ENCODE measurements at places on chromosomes 6 and 20.

DNA sequence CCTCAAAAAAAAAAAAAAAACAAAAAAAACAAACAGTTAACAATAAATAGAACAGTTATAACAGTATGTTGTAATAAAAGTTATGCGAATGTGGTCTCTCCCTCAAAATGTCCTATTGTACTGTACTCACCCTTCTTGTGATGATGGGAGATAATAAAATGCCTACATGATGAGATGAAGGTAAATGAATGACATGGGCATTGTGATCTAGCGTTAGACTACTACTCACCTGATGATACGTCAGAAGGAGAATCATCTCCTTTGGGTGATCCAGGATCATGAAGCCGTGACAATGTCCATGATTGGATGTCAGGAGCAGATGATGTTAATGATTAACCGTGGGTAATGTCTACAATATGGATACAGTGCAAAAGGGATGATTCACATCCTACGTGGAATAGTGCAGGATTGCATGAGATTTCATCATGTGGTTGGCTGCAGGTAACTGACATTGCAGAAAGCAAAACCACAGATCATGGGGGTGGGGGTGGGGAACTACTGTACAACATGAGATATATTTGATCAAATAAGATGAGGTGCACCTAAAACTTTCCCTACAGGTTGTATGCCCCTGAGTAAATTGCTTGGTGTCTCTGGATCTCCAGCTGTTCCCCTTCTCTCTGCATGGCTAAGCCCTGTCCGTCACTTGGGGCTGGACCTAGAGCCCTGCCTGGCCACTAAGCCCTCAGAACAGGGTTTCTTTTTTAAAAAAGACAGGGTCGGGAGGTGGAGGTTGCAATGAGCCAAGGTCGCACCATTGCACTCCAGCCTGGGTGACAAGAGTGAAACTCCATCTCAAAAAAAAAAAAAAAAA lies 6.2 kb upstream of the RBCK1 start:
- no peak for DNase-seq

DNA sequence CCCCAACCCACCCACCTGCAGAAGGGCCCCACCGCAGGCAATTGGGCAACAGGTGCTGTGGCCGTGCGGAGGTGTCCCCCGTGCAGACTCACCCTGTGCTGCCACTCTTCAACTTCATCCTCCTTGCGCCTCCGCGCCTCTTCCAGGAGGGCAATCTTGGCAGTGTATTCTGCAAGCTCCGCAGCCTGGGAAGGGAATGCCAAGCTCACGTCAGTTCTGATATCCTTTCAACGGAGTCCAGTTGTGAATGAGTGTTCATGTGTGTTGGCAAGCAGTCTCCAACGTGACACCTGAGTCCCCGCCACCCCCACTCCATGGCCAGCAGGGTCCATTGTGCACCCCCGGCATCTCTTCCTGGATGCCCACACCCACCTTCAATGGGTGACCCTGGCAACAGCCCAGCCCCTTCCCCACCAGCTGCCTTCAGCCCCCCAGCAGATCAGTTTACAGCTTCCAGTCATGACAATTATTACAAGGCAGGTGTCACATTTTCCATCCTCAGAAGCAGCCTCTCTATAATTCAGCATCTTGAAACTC lies 49.9 kb downstream of the EZR start:
- no peak for DNase-seq

DNA sequence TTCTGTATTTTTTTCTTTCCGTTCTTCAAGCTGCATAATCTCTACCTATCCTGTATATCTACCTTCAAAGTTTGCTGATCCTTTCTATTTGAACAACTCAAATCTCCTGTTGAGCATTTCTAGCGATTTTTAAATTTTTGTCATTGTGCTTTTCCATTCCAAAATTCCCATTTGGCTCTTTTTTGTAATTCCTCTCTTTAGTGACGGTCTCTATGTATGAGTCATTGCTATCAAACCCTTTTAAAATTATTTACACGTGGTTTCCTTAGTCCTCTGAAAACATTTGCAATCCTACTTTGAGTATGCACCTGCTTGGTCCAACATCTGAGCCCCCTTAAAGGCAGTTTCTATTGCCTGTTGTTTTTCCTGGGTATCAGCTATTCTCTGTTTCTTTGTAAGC lies 100.5 kb upstream of the FOXC1 start:
- no peak for DNase-seq

DNA sequence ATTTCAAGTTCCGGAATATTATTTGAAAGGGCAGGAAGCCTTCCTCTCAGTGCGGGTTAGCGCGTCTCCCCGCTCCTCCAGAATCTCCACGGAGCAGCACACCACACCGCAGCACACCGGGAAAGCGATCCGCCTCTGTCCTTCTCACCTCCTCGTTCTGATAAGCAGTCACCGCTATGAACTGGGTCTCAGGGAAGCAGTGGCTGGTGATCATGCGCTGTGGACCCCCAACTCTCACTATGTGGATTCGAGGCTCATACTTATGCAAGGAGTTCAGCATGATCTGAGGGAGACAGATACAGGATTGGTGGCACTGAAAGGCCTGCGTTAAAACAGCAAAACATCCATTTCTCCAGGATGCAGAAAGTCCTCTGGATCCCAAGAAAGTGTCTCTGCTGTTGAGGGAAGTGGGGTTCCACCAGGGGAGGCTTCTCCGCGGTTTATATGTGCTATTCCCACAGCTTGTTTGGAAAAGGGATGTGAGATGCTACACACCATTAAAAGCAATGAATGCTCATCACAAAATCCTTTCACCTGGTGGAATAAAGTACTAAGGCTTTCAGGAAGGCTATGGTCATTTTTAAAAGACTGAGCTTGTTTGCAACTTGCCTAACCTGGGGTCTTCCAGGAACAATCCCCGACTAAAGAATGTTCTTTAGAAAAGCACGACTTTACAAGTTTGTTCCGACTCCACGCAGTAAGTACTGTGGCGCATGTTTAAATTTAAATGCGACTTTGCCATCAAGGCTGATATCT lies 1.9 kb downstream of the TBXT start:
- no peak for DNase-seq

DNA sequence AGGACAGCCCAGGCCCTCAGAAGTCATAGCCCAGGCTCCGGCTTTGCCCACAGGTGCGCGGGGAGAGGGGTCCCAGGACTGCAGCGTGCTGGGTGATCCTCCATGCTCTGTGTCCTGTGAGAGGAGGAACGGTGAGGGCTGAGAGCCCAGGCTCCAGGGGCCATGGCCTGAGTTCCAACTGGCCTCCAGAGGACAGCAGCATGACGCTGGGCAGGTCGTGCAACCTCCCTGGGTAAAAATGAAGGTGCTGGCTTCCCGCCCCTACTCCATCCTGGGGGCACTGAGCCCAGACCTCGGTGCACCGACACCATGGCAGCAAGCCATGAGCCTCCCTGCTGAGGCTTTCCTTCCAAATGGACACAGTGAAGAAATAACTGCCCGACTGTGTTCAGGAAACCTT lies 305.4 kb downstream of the TAF4 start:
- no peak for DNase-seq

- DNase-seq, result no peak
These were observed 131.9 kb upstream of the STMND1 start for GRCh38 chr6:16969699-16970655.

DNA sequence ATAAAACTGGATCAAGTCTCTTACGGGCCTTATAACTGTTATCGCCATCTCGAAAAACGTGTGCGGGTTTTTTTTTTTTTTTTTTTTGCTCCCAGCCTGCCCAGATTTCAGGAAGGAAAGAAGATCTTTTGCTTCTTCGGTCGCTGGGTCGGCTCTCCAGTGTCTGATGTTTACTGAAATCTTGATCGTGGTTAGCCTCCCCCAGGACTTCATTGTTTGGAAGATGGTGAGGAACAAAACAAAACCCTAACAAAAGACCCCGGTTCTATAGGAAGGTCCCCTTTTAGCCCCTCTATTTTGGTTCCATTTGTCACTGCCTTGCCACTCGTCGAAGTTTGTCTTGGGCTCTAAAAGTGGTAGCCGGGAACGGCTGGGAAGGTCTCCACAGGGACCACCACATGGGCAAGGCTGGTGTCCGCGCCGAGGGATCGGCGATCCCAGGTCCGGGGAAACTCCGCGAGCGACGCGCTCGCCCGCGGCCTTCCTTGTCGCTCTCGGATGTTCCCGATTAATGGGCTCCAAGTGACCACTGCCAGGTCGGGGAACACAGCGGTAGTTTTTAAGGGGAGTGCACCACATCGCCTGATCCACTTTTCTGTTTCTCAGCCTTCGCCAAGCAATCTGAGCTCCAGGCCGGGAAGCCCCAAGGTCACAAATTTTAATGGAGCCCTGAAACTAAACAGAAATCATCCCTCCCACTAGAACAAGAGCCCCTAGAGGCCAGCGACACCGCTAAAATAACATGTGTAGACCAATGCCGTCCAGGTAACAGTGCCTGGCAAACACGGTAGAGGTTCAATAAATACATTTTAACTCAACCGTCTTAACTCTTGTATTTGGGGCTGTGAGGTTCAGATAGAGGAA lies 27.0 kb downstream of the TRIM27 start:
- peak; percentile 46 for DNase-seq

GRCh38 chr6:167111597-167111996 lies 11.3 kb upstream of the CCR6 start:
- no peak for DNase-seq

DNA sequence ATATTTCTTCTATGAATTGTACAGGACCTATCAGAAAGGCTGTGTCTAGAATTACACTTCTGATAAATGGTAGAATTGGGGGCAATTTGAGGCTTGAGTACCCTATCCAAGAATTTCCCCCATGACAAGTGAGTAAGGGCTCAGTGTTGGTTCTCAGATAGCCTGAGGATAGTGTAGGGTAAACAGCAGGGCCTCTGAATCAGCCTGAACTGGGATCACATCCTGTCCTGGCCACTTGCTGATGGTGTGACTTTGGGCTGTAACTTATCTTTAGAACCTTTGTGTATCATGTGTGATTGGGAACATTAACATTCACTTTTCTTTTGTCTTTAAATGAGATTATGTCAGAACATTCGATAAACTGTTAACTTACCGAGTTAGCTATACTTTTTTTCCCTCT lies 151.0 kb downstream of the CLIC5 start:
- no peak for DNase-seq

- no peak for DNase-seq
These were observed 21.8 kb downstream of the ADNP start for GRCh38 chr20:50909413-50909812.

DNA sequence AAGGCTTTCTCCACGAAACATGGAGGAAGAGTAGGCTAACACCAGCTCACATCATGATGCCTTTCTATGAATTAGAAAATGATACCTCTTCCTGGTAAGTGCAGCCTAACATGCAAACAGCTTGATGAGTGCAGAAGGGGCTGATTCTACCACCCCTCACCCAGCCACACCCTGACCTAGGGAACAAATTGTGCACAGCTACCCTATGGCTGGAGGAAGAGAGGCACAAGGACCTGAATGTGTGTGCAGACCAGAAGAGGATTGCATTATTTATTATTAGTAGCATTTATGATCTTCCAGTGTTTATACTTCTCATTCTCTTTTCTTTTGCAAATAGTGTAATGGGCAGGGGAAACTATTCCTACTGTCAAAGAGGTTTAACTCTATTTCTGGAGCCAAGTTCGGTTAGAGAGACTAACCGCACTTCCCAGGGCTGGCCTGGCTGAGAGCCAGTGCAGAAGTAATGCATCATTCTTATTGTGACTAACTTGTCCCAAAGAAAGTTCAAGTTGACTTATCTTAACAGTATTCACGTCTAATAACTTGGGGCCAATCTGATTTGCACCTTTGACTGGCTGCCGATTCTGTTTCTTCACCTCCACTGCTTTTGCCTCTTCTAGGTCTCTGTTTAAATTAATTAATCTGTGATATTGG lies 237.5 kb downstream of the CD83 start:
- DNase-seq, result no peak

DNA sequence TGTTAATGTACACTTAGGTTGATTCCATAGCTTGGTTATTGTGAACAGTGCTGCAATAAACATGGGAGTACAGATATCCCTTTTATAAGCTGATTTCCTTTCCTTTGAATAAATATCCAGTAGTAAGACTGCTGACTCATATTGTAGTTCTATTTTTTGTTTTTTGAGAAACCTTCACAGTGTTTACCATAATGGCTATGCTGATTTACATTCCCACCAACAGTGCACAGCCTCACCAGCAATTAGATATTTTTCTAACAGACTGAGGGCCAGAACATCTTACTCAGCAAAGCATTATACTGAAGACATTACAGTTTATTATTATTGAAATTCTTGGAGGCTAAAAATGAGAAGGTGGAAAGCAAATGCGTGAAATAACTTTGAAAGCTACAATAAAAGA lies 187.3 kb upstream of the HEY2 start:
- DNase-seq, result no peak

DNA sequence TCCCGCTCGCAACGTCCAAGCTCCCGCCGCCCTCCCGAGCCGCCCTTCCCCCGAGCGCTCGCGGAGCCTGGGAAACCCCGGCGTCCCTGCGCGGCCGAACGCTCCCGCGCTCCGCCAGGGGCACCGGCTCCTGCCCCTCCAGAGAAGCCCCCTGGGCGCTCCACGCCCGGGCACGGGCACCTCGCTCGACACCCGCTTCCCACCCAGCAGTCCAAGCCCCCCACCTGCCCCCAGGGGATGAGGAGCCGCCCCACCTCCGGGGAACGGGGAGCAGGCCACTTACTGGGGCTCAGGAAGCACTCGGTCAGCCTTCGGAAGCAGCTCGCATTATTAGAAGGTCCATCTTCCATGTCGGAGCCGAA lies 1.4 kb downstream of the PDE10A start:
- no peak for DNase-seq

- DNase-seq, result no peak
These were observed 12.4 kb downstream of the FRS3 start for GRCh38 chr6:41767112-41767833.

GRCh38 chr6:110672122-110672521 lies 143.1 kb downstream of the CDK19 start:
- DNase-seq, result no peak

DNA sequence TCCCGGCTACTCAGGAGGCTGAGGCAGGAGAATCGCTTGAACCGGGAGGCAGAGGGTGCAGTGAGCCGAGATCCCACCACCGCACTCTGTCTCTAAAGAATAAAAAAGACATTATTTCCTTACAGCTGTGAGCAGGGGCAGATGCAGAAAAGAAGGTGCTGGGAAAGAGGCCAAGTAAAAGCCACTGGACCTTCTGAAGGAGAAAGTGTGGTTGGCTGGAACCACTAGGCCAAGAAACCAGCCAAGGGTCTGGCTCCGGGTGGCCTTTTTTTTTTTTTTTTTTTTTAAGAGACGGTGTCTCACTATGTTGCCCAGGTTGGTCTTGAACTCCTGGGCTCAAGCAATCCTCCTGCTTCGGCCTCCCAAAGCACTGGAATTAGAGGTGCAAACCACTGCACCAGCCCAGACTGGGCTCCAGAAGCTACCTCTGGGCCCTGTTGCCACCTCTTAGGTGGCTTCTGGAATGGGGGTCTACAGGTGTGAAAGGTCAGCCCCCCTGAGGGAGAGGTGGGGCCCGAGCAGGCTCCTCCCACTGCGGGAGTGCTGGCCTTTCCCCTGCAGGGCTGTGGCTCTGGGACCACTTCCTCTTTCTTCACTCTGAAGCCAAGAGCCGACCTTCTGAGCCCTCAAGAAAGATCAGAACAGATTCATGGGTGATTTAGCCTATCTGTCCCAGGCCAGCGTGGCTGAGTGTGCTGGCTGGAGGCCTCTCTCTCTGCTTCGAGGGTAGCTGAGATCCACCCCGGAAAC lies at the start of gene FGD2:
FGD2 (plus strand) TSS at position 595 of the 750 bp plus-strand sequence. CDS start 163 bp downstream, outside the sequence.
- DNase-seq, result no peak

- DNase-seq, result no peak
These were observed 28.7 kb downstream of the KCNQ2 start for GRCh38 chr20:63443606-63444395.

GRCh38 chr20:36604952-36605398 lies 604 bp upstream of the RAB5IF start:
- peak; percentile 48 for DNase-seq

- no peak for DNase-seq
These were observed 206.3 kb upstream of the KHDRBS2 start for GRCh38 chr6:62492192-62492822.
